Mesenteric fat pad (tissue), 1 donor: ENCODE measurements at places on chromosomes 7 and 10.

- DNase-seq, result no peak
These were observed 153.3 kb downstream of the AVL9 start for GRCh38 chr7:32648408-32649156.

GRCh38 chr7:412313-412710 lies 107.3 kb downstream of the PDGFA start:
- DNase-seq, result no peak

GRCh38 chr7:80218723-80219122 lies 84.1 kb downstream of the GNAI1 start:
- DNase-seq, result no peak

GRCh38 chr7:134986363-134987251 lies at the start of gene AGBL3:
TSS of gene AGBL3 (plus strand) at chr7:134986508. CDS start at chr7:134987934, 1,426 bp downstream.
- peak; percentile 98 for DNase-seq

GRCh38 chr7:10211016-10211415 lies 762.7 kb upstream of the PHF14 start:
- DNase-seq, result no peak

DNA sequence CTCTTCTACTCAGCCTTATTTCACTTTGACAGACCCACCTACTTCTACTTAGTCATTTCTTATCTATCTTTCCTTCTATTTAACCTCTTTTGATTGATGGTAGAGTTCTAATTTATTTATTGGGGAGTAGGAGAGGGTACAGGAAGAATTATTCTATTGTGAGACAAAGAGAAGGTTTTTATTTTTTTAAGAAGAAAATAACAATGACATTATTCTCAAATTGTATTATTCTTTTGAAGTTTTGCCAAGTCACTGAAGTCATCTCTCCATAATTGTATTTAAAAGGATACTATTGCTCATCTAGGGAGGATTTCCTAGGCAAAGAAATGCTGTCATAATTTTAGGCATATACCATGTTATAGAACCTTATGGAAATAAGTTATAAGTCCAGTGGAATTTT lies 52.7 kb downstream of the ITGB8 start:
- DNase-seq, result no peak
